ENCODE measurements at places on chromosomes 13 and 19.

DNA sequence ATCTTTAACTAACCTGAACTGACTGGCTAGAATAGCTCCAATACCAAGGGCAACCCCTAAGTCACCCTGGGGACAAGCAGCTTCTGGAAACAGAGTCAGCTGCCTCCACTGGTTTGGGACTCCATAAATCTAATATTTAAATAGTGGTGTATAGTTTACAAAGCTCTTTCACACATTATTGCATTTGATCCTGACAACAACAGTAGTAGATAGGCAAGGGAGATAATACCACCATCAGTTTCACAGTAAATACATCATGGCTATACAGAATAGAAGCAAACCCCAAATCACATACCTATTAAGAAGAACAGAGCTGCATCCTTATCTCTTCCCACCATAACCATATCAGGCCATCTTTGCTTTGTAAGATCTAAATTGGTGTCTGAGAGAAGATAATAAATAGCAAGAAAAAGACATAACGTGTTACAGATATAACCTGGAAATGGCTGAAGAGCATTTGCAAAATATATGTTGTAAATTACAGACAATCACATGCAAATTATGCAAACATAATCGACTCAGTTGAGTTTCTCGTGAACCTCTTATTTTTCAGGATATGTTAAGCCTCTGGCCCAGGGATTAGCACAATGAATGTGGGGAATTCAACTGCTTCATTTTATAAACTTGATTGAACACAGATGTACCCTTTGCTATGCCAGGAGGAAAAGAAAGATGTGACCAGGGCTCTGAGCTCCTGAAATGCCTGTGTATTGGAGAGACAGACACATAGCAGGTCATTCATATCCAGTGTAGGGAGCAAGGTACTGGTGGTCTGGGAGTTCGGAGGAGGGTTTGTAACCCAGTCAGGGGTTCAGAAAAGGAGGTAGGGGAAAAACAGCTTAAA, 142.5 kb downstream of the SLC7A1 start:
- DNase-seq = no peak

DNA sequence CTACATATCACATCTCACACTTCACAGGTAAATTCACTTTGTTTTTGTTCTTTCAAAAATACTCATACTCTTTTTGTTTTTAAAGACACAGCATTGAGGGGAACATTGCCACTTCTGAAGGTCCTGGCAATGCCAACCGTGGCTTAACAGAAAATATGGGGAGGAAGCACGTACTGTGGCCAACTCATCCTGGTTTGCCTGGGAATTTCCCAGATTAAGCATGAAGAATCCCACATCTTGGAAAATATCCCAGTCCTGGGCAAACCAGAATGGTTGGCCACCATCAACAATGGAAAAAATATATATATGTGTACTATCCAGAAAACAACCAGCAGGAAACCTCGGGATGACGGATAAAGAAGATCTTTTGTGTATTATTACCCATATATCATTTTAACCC, 1032.2 kb upstream of the SLC10A2 start:
- no peak for DNase-seq

DNA sequence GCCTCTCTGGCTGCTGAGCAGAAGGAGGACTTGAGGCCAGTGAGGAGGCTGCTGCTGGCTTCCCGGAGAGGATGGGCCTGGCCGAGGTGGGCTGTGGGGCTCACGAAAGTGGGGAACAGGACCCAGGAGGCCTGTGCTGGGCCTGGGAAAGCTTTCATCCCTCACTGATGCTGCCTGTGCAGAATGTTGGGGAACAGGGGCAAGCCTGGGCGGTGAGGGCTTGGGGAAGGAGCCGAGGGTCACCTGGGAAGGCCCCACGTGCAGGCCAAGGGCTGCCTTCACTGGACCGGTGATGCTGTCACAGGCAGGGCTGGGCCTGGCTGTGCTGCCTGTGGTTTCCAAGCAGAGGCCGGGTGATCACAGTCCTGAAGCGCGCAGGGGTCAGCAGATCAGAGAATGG, 9.4 kb downstream of the AP1M1 start:
- DNase-seq = no peak

DNA sequence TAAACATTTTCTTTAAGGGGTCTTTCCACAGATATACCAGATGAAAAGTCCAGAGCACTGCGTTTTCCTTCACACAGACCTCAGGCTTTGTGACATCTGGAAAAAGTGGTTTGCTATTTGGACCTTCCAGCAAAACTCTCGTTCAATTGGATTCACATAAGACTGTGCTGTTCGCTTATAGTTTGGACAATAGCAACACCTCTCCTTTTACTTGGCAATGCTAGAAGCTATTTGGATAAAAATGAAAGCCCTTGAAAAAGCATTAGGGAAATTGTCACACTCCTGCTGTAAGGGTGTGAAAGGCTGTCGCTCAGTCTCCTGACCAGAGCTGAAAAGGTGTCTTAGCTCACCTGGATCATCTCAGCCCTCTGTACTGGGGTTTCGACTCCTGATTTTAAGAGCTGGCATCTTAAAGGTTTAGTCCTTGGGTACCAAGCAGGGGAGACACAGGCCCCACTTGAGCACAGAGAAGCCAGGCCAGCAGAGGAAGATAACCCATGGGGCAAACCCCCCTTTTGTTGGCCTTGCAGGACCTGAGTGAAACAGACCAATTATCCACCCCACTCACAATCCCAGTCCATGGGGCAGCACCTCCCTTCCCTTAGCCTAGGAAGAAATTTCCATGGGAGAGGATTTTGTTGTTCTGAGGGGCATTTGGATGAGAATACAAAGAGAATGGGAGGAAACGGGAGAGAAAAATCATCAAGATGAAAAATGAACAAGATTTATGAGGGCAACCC, 257.6 kb downstream of the DLEU7 start:
- DNase-seq = no peak

DNA sequence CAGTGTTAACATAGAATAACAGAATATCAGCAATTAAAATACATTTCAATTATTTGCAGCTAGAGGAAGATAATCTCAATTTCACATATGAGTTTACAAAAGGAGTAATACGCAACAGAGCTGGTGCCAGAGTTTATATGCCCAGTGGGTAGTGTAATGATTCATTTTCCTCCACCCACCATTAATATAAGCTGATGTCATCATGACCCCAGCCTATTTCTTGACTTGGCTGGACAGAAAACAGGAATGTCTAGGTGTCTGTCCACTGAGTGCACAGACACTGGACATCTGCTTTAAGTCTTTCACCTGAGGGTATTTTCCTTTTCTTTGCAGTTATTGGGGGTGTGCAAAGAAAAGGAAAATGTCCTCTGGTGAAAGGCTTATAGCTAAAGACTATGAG, 335.5 kb downstream of the TBC1D4 start:
- DNase-seq = no peak
